ENCODE measurements at places on chromosomes 3 and 15.

DNA sequence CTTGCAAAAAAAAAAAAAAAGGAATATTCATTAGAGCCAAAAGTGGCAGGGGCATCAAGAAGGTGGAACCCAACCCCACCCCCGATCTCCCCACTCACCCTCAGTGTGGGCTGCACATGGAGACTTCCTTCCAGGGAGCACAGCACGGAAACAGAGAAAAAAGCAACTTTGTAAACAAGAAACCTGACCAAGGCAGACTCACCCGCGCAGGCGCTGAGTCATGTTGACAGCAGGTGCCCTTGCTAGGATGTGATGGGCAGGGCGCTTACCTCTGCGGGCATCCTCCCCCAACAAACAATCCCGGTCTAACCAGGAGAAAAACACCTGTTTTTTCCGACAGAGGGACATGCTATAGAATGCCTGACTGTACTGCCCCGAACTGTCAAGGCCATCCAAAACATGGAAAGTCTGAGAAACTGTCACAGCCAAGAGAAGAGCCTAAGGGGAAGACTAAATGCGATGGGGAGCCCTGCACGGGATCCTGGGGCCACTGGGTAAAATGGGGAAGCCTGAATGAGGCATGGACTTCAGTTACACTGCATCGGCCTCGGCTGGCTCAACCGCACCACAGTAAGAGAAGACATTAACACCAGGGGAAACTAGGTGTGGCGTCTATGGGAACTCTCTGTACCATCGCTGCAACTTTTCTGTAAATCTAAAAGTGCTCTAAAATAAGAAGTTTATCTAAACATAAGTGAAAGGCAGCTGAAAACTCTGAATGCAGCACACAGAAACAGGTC is 66.7 kb upstream of the GATA2 start:
- DNase-seq = no peak

DNA sequence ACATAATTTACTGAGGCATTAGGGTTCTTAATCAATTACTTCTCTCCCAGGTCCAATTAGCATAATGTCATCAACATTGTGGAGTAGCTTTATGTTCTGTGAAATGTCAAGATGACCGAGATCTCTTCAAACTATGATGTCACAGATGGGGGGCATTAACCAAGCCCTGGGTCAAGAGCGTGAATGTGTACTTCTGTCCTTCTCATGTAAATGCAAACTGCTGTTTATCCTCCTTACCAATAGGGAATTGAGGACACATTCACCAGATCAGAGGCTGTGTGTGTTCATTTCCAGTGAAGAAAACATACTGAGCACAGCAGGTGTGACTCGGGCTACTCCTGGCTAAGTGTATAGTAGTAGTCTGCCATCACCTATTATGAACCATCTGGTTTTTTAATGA is 177.9 kb downstream of the MINAR1 start:
- no peak for DNase-seq

DNA sequence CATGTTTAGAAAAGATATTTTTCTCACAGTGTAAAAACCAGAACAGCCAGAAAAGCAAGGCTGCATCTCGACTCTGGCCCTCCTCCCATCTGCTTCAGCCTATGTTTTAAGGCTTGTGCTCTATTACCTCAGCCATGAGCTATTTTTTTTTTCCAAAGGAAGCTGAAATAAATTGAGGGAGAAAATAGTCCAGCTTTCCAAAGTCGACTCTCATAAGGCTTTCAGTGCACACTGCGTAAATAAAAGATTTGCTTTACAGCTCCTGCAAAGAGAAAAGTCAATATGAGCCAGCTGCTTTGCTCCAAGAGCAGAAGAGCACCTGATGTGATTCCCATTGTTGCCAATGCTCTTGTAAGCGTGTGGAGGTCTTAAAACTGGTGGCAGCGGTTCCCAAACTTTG is 26.7 kb downstream of the SCG3 start:
- no peak for DNase-seq

- no peak for DNase-seq
Measured at GRCh38 chr3:124277144-124277890, 285.4 kb upstream of the ROPN1 start.

- DNase-seq = no peak
Measured at GRCh38 chr3:2354702-2355101, 256.0 kb downstream of the CNTN4 start.

- no peak for DNase-seq
Measured at GRCh38 chr3:36933540-36934296, 11.1 kb downstream of the TRANK1 start.

DNA sequence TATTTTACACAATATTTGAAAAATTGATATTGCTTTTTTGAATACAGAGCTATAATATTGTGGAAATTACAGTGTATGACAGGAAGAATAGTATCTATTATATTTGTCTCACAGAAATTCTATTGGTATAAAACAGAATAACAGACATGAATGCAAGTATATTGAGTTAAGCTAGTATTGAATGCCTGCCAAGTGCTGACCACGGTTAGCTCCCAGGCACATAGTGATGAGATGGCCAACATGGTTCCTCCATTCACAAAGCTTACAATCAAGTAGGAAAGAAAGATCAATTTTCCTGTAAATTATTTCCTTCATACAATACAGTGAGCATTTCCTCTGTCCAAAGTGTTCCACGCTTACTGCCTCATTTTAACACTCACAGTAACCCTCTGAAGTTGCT is 67.6 kb downstream of the TP63 start:
- no peak for DNase-seq

DNA sequence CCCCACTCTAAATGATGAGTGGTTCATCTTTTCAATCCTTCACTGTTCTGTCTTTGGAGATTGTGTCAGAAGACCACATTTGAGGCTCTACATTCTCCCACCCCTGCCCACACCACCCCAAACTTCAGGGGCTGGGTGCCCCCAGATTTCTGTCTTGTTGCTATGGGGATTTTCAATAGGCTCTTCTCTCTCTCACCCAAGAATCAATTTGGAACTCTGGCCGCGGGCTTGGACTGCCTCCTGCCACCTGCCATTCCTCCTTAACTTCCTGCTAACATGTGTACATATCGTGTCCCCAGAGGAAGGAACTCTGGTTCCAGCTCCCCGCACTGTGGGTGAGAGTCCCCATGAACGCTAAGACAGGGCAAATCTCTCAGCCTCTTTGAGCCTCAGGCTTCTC is 67.4 kb upstream of the LARS2 start:
- DNase-seq = no peak

GRCh38 chr15:68277131-68277602 is 378 bp upstream of the FEM1B start:
- DNase-seq = no peak

GRCh38 chr3:147904421-147904820 is 495.3 kb downstream of the ZIC1 start:
- no peak for DNase-seq

- no peak for DNase-seq
Measured at GRCh38 chr3:14430053-14430452, 27.6 kb downstream of the SLC6A6 start.

GRCh38 chr3:127799476-127800222 is 22.7 kb downstream of the MGLL start:
- DNase-seq = no peak

- DNase-seq = no peak
Measured at GRCh38 chr15:42171795-42172194, 15.4 kb upstream of the PLA2G4F start.

- no peak for DNase-seq
Measured at GRCh38 chr15:65087411-65087810, 10.9 kb downstream of the KBTBD13 start.

DNA sequence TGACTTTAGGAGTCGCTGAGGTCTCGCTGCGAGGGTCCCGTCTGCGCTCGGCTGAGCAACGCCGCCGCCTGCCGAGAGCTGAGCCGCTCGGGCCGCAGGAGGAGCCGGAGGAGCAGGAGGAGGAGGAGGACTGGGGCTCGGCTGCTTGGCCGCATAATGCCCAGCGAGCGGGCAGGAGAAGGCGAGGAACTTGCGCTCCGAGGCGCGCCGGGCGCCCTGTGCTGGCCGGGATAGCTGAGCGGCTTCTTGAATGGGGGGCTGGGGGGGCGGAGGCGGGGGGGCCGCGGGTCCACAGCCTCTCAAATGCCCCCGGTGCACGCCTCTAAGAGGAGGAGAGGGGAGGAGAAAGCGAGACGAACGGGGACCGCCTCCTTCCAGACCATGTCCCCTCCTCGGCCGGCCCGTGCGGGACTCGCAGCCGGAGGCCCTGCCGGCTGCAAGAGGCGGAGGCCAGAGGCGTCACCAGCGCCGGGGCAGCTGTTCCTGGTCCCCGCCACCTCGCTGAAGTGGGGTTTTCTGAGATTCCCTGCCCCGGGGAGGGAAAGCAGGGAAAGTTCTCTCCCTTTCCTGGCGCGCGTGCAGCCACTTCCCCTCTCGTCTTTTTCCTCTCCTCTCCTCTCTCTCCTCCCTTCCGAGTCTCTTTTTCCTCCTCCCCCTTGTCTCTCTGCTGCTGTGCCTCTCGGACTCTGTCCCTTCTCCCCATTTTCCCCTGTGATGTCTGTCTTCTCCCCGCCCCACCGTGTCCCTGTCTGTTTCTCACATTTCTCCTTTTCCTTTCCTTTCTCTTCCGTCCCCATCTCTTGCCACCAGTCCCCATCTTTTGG is at the start of gene ADAMTS9:
ADAMTS9 (minus strand) TSS at position 220 of the 824 bp plus-strand sequence. CDS start 343 bp downstream, outside the sequence.
- DNase-seq = no peak

GRCh38 chr3:186534113-186534669 is 10.0 kb downstream of the CRYGS start:
- DNase-seq = peak; percentile 82

GRCh38 chr3:161104561-161105551 is at the start of gene B3GALNT1:
Gene B3GALNT1, minus strand, starts transcription at chr3:161105349. Its CDS starts 18,595 bp downstream, at chr3:161086754.
- DNase-seq = peak; percentile 51

- DNase-seq = no peak
Measured at GRCh38 chr3:36738702-36739101, 25.7 kb downstream of the DCLK3 start.

GRCh38 chr15:55824857-55825613 is 82.1 kb upstream of the PRTG start:
- DNase-seq = no peak

DNA sequence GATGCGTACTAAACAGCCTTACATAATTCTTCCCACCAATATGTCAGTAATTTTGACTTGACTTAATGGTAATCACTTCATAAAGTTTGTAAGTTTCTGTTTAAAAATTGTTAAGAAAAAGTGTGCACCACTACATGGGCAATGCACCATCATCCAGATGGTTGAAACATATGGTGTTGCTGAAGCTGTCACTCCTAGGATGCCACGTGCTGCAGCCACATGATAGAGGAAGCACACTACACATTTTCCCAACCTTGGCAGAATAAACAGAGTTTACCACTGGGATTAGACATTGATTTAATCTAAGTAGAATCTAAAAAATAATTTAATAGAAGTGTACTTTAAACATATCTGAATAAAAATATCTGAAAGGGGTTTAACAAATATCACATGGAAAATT is 1209.9 kb downstream of the NSUN3 start:
- DNase-seq = no peak

DNA sequence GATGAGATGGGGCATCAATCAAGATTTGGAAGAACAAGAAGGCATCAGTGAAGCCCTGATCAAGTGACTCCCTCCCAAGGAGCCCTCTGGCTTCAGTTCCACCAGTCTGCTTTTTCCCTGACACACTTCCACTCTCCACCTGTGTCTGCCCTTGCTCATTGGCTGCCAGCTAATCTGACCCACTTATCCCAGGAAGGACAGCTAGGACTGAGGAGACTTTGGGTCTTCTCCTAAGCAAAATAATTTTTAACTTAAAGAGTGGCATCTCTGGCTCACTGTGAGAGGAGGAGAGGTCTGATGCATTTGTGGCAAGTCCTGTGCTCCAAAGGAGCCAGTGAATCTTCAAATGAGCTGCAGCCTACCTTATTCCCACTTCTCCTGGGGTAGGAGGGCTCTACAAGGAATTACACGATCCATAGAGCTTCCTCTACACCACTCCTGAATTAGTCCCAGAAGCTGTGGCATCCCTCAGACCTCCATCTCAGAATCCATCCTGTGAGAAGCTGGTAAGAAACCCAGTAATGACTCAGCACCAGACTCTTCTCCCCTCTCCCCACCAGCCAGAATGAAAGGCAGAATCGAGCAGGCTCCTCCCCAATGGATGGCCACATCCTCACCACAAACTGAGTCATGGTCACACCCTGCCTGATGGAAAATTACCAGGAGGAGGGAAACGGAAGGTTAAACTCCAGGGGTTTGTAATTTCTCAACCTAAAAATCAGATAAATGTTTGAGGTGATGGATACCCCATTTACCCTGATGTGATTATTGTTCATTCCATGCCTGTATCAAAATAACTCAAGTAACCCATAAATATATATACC is 6.3 kb upstream of the PKM start:
- peak; percentile 83 for DNase-seq

DNA sequence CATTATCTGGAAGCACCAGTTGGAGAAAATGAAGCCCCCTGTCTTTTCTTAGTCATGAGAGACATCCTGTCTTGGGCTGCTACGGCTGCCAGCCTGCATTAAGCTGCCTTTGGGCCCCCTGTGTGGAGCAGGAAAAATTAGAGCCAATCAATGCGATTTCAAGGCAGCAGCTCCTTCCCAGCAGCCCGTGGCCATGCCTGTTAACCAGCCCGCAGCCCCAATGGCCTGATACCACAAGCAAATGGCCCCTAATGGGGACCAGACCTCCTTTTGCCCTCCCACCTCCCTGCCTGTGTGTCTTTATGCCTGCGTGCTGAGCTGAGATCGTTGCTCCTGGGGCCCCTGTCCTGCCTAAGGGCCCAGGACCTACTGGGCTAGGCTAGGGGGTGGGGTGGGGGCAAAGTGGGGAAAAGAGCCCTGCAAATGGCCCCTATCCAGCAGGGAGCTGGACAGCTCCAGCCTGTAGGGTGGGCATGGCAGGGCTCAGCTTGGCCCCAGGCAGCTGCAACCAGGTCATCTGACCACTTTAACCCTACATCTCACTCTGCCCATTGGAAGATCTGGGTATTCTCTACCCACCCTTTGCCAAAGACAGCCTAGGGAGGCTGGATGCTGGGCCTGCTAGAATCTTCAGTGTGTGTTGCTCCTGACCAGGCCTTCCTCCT is 53.8 kb upstream of the MRPS22 start:
- DNase-seq = no peak
